ENCODE measurements at places on chromosomes 12 and 14.

- DNase-seq: no peak
Observed at GRCh38 chr12:4630262-4630661, 18.6 kb downstream of the AKAP3 start.

DNA sequence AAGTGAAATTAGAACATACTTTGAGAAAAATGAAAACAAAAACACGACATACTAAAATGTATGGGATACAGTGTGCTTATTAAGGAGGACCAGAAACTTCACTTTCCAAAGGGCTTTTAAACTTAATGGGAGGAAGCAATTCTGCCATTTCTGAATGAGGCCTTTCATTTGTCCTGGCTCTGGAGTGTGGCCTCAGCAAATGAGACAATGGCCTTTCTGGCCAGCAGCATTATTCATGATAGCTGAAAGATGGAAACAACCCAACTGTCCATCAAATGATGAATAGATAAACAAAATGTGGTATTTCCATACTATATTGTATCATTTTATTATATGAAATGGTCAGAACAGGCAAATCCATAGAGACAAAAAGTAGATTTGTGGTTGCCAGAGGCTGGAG lies 338.6 kb downstream of the CEP128 start:
- DNase-seq: no peak

DNA sequence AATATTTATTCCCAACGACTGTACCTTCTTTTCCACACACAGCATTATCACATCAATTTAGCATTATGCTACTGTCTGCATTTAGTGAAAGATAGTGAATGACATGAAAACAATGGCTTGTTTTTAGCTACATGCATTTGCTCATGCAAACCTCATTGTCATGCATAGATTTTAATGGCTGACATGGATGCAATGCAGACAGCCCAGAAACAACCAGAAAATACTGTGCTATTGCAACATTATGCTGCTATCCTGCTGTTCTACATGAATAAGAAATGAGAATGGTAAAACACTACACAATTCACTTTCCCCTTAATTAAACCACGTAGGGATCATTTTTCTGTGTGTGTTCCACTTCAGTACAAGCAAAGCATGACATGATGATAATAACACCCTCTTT lies 90.8 kb downstream of the LIN7A start:
- DNase-seq: no peak

DNA sequence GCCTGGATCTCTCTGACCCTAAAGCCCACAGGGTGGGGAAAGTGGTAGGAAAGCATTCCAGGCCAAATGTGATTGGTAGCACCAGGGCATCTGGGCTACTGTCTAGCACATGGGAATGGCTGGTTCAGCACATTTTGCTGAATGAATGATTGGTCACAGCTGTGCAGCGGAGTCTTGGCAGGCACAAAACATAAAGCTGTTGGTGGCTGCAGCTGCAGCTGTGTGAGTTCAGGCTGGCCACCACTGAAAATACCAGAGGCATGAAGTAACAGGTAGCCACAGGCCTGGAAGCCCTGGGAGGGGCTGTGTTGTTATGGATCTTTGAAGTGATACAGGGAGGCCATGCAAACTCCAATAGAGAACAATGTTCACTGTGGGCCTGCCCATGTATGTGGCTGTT lies 72.7 kb downstream of the MYRFL start:
- DNase-seq: no peak

GRCh38 chr12:11832093-11832492 lies 182.6 kb downstream of the ETV6 start:
- no peak for DNase-seq

GRCh38 chr12:96751626-96752025 lies 155.4 kb upstream of the NEDD1 start:
- DNase-seq: no peak

- no peak for DNase-seq
Observed at GRCh38 chr12:47276621-47277309, 197.0 kb upstream of the AMIGO2 start.

DNA sequence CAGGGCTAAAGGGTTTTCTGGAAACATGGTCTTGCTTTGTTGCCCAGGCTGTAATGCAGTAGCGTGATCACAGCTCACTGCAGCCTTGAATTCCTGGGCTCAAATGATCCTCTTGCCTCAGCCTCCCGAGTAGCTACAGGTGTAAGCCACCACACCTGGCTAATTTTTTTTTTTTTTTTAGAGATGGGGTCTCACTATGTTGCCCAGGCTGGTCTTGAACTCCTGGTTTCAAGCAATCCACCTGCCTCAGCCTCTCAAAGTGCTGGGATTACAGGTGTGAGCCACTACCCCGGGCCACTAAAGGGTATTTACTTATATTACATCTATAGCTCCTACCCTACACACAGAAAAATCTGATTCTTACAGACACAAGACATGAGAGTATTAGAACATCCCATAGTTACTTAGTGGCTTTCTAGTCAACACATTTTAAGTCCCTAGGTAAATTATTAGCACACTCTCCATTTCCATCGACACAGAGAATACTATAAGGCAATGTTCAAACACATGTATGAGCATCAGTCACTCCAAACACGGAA lies 6.2 kb upstream of the DCAF11 start:
- no peak for DNase-seq

- no peak for DNase-seq
Observed at GRCh38 chr14:96663076-96663475, 134.1 kb upstream of the VRK1 start.

DNA sequence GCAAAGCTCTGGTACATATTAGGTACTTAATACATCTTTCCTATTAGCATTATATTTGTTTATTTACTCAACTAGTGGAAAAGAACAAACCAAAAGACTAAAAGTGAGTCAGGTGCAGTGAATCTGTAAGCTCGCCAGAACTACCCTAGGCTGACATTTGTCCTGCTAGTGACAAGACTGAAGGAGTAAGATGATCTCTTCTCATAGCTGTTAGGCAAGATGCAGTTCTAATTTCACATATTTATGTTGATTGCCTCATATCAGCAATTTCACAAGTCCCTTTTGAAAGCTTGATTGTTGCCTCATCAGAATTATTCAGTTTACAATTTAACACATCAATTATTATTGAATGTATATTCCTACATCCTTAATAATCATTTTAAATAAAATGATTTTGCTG lies 293.0 kb upstream of the NAV3 start:
- DNase-seq: no peak

DNA sequence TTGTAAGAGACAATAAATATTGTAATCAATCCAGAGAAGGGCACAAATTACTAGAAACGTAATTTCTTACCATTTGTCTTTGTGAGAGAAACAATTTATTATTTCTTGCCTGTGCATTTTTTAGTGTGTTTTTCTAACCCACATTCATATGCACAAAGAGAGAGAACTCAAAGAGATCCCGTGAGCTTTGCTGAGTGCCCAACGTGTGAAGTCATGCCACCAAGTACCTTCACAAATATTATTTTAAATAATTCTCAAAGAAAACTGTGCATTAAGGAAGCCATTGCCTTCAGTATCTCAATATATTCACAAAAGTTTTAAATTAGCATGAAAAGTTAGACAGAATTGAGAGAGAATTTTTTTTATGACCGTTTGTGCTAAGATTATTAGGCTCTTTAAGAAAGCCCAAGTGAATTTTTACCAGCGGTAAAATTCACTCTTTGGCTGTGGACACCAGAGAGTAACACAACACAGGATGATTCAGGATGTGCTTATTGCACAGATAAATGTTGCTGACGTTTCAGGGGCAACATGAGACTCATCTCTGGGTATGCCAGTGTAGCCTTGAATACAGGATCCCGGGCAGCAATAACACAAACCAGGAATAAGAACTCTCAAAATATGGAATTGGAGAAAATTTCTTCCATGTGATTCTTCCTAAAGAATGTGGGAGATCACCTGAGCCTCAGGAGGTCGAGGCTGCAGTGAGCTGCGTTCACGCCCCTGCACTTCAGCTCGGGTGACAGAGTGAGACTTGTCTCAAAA lies 2.9 kb downstream of the ARHGDIB start:
- DNase-seq: no peak

GRCh38 chr12:112967858-112968257 lies 10.5 kb upstream of the OAS2 start:
- no peak for DNase-seq

DNA sequence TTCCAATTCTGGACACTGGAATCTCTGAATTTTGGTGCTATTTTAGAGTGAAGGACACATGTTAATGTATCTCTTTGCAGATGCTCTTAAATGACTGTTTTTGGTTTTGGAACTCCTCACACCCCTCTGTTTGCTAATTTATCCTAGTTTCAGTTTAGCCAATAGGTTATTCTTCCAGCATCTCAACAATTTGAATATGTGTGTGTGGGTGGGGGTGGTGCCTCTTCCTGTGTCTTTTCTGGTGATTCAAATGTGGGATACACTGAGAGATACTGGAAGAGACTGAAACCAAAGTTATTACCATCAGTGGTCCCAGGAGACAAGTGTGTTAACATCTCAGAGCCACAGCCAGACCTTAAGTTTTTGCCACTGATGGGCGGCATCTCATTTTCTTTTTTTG lies 1317.4 kb upstream of the TMEM132C start:
- DNase-seq: no peak

GRCh38 chr12:124374567-124374966 lies 79.7 kb downstream of the RFLNA start:
- no peak for DNase-seq

DNA sequence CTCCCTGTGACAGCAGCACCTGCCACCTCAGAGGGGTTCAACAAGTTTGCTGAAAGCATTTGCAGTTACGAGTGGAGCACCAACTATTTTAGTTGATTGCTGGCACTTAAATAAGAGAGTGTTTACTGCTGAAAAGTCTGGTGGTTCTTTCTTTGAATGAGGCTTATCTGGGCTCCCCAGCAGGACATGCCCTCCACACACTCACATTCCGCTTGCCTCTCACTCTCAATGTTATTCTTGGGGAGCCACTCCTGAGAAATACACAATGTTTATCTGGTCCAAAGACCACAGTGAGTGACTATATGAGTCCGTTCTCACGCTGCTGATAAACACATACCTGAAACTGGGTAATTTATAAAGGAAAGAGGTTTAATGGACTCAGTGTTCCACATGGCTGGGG lies 31.9 kb downstream of the NT5DC3 start:
- DNase-seq: no peak

- no peak for DNase-seq
Observed at GRCh38 chr14:79834868-79835267, 376.4 kb downstream of the DIO2 start.

DNA sequence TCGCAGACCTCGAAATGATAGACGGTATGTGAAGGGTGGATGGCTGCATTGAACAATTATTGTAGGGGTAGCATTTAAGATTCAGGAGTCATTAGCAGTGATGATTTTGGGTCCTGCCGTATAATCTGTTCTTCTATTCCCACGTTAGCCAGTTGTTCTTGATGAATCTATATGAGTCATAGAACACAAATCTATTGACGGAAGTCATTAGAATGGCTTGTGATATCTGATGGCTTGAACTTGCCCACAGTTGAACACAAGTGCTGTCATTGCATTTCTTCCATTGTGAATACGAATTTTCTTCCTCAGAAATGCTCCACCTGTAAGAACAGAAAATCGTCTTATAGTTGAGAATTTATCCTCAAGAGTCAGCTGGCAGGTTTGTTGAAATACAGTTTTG lies 1.9 kb downstream of the SRSF5 start:
- no peak for DNase-seq

- DNase-seq: no peak
Observed at GRCh38 chr12:117330441-117331113, 30.8 kb downstream of the NOS1 start.

DNA sequence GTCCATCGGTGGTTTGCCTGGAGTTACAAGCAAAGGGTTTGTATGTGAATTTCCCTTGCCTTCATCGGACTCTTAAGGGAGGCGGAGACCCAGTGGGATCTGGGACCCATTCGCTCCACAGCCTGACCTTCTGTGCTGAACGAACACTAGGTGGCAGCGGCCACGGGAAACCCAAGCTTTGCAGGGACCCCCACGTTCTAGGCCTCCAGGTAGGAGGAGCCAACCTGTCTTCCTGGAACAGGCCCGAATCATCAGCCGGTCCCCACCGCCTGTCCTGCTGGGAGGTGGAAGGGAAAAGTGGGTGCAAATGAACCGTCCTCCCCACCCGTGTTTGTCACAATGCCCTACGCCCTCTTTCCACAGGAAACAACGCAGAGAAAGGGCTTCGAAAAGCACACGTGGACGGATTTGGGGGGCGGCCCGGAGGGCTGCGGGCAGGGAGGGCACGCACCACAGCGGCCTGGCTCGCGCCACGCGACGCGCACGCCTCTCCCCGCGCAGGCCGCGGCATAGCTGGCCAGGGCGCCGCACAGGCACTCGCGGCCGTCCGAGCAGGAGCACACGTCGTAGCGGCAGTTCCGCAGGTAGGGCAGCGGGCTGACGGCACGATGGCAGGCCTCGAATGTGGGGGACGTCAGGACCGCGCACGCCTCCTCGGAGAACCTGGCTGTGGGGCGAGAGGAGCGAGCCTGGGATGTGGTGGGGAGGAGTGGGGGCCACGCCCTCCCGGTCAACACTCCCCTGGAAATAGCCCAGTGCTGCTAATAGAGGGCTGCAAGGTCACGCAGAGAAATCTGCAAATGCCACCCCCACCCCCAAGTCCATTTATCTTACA lies 67.8 kb downstream of the VWF start:
- peak; percentile 1 for DNase-seq

GRCh38 chr14:105468621-105469241 lies 5.9 kb upstream of the CRIP2 start:
- no peak for DNase-seq

GRCh38 chr14:72443991-72444441 lies 449.9 kb downstream of the DPF3 start:
- no peak for DNase-seq

DNA sequence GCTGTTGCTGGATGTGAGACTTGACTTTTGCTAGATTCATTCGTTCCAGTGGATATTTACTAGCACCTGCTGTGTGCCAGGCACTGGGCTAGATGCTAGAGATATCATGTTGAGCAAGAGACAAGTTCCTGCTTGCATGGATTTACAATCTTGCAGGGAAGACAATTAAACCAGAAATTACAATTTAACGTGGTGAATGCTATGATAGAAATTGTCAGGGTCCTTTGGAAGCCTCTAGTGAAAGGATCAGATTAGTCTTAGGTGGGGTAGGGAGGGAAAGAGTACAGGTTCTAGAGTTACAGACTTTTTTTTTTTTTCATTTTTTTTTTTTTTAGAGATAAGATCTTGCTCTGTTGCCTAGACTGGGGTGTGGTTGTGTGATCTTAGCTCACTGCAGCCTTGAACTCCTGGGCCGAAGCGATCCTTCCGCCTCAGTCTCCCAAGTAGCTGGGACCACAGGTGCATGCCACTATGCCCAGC lies 36.7 kb downstream of the SPATS2 start:
- no peak for DNase-seq

- DNase-seq: no peak
Observed at GRCh38 chr12:89364058-89364457, 11.8 kb upstream of the DUSP6 start.

DNA sequence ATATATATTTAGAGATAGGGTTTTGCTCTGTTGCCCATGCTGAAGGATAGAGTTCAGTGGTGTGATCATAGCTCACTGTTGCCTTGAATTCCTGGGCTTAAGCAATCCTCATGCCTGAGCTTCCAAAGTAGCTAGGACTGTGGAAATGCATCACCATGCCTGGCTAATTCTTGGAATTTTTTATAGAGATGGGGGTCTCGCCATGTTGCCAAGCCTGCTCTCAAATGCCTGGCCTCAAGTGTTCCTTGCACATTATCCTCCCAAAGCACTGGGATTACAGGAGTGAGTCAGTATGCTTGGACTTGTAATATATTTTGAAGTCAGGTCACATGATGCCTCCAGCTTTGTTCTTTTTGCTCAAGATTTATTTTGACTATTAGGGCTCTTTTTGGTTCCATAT lies 178.0 kb downstream of the RPAP3 start:
- DNase-seq: no peak

Data from NCI-H1048 (cell line).